ENCODE measurements at places on chromosomes 5 and 9.

- no peak for DNase-seq
Measured at GRCh38 chr5:95439801-95440493, 48.8 kb downstream of the FAM81B start.

- no peak for DNase-seq
Measured at GRCh38 chr5:29370248-29370647, 1823.2 kb upstream of the CDH6 start.

DNA sequence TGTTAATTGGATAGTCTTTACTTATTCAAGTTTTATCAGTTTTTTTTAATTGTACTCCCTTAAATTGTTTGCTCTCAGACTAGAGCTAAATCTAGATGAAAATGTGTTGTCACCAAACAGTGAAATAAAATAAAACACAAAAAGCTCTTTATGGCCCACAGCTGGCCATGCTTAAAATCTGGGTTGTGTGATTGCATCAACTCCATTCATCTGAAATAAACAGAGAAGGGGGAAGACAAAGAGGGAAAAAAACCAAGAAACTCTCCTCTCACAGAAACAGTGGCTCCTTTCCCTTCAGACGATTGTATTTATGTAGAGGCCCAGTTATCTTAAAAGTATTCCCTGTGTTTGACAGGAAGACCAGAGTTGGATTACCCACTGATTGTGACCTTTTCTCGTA is 422.4 kb downstream of the IRX1 start:
- no peak for DNase-seq

- no peak for DNase-seq
Measured at GRCh38 chr5:148913985-148914431, 87.6 kb downstream of the ADRB2 start.

DNA sequence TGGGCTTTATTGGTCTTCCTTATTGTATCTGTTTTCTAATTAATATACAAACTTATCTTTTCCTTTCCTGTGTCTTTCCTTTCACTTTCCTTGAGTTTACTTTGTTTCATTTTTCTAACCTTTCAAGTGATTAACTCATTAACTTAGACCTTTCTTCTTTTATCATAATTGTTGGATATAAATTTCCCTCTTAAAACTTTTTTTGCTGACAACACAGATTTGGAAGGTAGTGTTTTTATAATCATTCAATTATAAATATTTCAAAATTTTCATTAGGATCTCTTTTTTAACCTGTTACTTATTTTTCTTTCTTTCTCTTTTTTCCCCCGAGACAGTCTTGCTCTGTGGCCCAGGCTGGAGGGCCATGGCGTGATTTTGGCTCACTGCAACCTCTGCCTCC is 6.9 kb upstream of the ZBTB43 start:
- DNase-seq, result no peak

- no peak for DNase-seq
Measured at GRCh38 chr5:59071755-59072549, 489.1 kb downstream of the RAB3C start.

DNA sequence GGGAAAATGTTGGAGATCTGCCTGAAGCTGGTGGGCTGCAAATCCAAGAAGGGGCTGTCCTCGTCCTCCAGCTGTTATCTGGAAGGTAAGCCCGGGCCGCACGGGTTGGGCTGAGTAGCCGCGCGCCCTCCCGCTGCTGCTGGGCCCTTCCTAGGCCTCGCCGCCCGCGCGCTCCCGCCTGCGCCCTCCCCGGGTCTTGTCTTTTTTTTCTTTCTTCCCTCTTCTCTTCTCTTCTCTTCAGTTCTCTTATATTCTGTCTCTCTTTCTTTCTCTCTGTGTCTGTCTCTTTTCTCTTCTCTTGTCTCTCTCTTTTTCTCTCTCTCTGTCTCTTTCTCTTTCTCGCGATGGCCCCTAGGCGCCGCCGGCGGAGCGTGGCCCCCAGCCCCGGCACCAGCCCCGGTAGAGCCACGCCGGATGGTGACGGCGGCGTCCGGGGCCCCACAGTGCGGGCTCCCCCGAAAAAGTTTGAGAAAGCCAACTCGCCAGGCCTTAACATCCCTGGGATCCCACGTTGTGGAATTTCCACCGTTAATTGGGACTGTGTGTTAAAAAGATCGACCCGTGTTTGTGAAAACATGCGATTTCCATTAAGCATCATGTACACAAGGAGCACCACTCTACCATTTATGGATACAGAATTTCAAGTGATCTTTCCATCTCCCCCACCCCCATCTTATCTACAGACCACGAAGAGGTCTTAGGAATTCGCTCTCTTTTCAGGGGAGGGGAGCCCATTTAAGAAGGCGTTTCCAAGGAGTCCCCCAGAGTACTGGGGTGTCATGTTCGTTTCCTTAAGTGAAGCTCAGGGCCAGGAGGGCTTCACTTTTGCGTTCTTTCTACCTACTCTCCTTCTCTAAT is 616 bp downstream of the ABL1 start:
- DNase-seq, result peak; percentile 54

DNA sequence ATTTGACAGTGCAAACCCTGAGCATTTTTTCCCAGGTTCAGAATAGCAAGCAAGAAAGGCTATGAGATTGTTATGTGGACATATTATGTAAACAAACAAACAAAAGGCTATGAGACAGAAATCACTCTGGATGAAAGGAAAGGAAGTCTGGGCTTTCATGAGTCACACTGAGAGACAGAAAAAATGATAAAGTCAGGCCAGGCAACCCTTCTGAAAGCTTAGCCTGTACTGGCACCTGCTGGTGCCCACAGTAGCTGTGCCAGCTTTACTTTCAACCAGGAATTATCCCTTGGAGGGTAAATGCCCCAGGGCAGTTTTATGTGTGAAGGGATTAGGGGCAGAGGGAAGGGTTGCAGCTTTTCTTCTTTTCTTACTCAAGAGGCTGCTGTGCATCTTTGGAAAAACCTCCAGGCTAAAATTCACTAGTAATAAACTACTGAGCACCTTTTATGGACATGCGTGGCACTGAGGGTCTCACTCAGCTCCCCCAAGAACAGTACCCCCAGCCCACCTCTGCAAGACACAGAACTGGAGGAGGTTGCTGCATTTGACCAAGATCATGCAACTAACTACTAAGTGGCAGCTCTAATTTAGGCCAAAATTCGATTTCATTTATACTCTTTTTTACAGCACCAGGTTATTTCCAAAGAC is 41.7 kb downstream of the ACTL7B start:
- DNase-seq, result no peak

Data from CD4-positive, CD25-positive, alpha-beta regulatory T cell (primary cell).